ENCODE measurements at places on chromosomes 11 and 22. TPM values are rescaled to one million over a fixed set of nuclear protein-coding genes. Genes with fewer than 3 reads are reported as not detected.

- DNase-seq = no peak
Observed at GRCh38 chr11:125603207-125603606, 10.6 kb downstream of the STT3A start.

GRCh38 chr11:133533205-133533604 is 904 bp upstream of the OPCML start:
- no peak for DNase-seq

GRCh38 chr11:114015117-114015516 is 40.2 kb downstream of the HTR3A start:
- DNase-seq = no peak

DNA sequence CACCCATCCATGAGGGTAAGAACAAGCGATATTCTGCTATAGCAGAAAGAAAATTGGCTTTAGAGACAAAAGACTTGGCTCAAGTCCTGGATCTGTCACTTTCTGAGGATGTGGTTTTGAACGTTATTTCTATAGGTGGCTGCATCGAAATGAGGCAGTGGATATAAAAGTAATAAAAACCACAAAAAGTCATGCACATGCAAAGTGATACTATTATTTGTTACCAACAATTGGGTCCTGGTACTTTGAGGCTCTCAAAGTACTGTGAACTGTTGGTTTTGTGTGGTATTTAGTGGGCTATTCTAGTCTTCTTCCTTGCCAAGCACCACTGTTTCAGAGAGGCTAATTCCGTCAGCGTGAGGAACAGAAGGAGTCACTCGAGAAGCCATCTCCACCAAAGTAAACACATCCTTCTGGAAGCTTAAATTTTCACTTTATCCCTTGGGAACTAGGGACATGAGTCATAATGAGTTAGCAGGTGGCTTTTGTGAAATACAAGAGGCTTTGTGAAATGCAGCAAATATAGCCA is 13.1 kb downstream of the UBASH3B start:
- DNase-seq = no peak

PRRG4 gene
- 0.40 TPM for total RNA-seq

CLCF1 gene
- 4.0 TPM for total RNA-seq

All from cardiac septum (tissue), 1 donor.